ENCODE measurements at places on chromosomes 7 and 10. TPM values are rescaled to one million over a fixed set of nuclear protein-coding genes. Genes with fewer than 3 reads are reported as not detected.

LRIT1 gene
- not detected for total RNA-seq

OR2A42 gene
- not detected for total RNA-seq

CYP51A1 gene
- total RNA-seq: 39.8 TPM

ERV3-1 gene
- 3.4 TPM for total RNA-seq

GNAT3 gene
- total RNA-seq: not detected

SPAM1 gene
- not detected for total RNA-seq

AQP1 gene
- 0.36 TPM for total RNA-seq

ZNF365 gene
- total RNA-seq: 1.3 TPM

C10orf71 gene
- total RNA-seq: not detected

OR2A7 gene
- total RNA-seq: not detected

Measured in A549 treated with CORT108297 at 1 μM for 4 hours (cell line).